ENCODE measurements at places on chromosomes 13 and 19.

GRCh38 chr13:106491463-106491862 lies 44.0 kb downstream of the EFNB2 start:
- no peak for DNase-seq

DNA sequence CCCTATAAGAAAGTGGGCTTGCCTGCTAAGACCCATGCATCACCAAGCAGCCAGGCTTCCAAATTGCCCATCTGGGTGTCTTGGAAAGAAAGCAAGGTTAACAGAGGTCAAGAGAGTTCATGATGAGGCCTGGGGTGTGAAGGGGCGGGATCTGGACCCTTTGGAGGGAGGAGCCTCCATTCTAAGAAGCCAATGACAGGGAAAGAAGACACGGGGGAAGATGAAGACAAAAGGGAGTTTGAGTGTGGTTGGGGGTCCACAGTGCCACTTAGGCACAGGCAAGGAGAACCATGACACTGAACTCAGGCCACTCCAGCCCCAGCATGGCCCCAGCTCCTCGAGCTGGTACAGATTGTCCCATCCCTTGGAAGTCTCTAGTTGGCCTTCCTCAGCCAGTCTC lies 350.2 kb upstream of the TSHZ3 start:
- DNase-seq: no peak

GRCh38 chr19:51689751-51690453 lies 3.2 kb upstream of the SPACA6 start:
- DNase-seq: no peak

- DNase-seq: no peak
Measured at GRCh38 chr13:41931337-41931736, 29.6 kb downstream of the VWA8 start.

- no peak for DNase-seq
Measured at GRCh38 chr19:48997972-48998371, 4.3 kb downstream of the RUVBL2 start.

DNA sequence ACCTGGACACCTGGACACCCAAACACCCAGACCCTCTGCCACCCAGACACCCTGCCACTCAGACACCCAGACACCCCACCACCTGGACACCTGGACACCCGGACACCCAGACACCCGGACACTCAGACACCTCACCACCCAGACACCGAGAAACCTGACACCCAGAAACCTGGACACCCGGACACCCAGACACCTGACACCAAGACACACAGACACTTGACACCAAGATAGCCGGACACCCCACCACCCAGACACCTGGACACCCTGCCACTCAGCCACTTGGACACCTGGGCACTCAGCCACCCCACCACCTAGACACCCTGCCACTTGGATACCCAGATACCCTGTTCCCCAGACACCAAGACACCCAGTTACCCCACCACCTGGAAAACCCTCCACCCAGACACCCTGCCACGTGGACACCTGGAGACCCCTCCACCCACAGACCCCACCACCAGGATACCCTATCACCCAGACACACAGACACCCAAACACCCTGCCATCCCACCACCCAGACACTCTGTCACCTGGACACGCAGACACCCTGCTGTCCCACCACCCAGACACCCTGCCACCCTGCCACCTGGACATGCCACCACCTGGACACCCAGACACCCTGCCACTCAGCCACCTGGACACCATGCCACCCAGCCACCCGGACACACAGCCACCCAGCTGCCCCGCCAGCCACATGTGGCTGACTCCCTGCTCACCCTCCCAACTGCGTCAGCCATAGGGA lies 17.4 kb downstream of the C19orf12 start:
- no peak for DNase-seq

- DNase-seq: no peak
Measured at GRCh38 chr19:47421844-47422395, 2.6 kb upstream of the MEIS3 start.

DNA sequence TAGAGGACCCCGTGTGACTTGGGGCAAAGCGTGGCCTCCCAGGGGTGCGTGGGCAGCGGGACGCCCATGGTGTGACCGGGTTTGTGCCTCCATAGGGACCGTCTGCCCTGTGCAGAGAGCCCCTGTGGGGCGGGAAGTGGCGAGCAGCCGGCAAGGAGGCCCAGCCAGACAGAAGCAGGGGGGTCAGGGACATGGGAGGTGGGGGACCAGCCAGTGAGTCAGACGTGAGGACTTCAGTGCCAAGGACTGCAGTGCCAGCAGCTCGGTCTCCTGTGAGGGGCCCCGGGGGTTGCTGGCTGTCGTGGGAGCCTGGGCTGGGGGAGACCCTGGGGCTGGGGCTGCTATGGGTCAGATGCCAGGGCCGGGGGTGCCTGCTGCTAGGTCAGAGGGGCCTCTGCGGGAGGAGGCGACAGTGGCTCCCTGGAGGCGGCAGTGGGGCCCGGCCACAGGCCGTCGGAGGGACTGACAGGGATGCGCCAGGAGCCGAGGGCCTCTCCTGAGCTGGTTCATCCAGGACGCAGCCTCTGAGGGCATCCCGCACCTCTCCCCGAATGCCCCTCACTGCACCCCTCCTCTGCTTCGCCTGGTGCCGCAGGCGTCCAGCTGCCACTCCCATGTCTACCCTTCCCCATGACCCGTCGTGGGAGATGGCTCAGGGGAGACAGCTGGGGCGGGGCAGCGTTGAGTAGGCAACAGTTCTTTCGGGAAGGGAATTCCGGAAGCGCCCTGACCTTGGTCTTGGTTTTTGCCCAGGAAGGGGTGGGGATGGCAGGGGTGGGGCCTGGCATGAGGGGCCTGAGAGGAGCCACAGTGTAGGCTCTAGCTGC lies 80.0 kb downstream of the KDM4B start:
- peak; percentile 96 for DNase-seq

- DNase-seq: no peak
Measured at GRCh38 chr19:34360354-34360909, 4.6 kb upstream of the GPI start.

GRCh38 chr19:33806434-33806881 lies 9.8 kb downstream of the KCTD15 start:
- no peak for DNase-seq

DNA sequence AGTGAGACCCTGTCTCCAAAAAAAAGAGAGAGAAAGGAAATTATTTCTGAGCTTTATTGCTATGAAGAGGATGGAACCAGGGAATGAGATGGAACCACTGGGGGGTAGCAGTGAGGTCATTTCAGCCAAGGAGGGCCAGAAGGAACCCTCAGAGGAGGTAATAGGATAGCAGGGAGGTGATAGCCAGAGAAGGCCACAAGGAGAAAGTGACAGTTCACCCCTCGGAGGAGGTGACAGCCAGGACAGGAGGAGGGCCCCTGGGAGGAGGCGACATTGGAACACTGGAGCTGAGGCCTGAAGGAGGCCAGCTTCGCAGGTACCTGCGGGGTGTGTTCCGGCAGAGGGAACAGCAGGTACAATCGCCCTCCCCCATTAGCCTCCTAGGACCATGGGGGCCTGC lies 675 bp upstream of the PGPEP1 start:
- DNase-seq: peak; percentile 42

GRCh38 chr19:15264061-15264932 lies 32.0 kb upstream of the EPHX3 start:
- DNase-seq: no peak

GRCh38 chr13:110413016-110413675 lies 106.1 kb downstream of the COL4A2 start:
- DNase-seq: no peak
